ENCODE measurements at places on chromosomes 7 and 10.

DNA sequence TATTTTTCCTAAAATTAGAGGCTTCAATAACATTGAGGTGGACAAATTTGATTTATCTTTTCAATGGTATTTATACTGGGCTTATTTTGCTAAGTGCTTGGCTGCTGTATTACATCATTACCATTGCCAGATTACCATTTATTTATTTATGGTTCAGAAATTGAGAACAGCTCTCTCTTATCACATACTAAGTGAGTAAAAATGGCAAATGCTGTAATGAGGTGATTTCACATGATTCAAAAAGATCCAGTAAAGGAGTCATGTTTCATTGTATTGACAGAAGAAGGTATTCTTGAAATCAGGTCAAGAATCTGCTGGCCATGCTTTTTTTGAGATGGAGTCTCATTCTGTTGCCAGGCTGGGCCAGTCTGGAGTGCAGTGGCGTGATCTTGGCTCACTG is 322.6 kb downstream of the KIF20B start:
- DNase-seq = no peak

GRCh38 chr10:3213758-3214515 is 41.4 kb upstream of the PITRM1 start:
- DNase-seq = no peak

DNA sequence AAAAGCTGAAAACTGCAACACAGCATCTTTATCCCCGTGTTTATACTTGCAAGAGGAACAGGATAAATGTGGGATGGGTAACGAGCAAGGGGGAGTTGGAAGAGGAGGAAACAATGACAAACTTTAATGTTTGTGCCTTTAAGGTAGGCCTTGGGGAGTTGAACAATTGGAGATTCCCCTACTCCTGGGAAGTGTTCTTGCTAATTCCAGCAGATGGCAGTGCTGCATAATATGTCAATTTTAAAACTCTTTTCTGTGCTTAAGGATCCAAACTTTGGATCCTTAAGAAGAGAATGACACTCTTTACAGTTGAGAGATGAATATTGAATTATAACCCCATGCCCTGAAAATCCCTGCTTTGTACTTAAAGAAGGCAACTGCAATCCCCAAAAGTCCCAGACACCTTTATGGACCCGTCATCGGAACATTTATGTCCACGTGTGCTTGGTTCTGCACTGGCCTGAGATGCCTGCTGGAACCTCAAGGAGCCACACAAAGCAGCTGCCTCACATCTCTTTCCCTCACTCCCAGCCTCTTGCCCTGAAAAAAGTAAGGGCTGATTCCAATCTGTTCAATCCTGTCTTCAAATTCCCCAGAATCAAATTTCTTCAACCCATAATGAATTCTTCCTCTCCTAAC is 12.0 kb downstream of the IFIT5 start:
- peak; percentile 58 for DNase-seq

GRCh38 chr7:22113041-22113440 is 167.3 kb upstream of the CDCA7L start:
- DNase-seq = no peak

DNA sequence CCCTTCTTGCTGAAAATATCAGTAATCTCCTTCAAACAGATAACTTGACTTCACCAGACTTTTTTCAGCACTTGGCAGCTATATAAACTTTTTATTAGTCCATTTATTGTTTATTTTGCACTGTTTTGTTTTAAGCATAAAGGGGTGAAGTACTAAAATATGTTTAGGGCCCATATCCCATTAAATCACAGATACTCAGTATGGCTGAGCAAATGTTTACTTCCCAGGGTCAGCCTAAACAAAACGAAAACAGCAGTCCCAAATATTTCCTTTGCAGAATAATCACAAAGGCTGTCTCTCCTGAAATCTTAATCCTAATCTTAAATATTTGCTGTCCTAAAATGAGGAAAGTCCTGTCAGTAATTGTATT is 649.6 kb downstream of the TNS3 start:
- DNase-seq = no peak

DNA sequence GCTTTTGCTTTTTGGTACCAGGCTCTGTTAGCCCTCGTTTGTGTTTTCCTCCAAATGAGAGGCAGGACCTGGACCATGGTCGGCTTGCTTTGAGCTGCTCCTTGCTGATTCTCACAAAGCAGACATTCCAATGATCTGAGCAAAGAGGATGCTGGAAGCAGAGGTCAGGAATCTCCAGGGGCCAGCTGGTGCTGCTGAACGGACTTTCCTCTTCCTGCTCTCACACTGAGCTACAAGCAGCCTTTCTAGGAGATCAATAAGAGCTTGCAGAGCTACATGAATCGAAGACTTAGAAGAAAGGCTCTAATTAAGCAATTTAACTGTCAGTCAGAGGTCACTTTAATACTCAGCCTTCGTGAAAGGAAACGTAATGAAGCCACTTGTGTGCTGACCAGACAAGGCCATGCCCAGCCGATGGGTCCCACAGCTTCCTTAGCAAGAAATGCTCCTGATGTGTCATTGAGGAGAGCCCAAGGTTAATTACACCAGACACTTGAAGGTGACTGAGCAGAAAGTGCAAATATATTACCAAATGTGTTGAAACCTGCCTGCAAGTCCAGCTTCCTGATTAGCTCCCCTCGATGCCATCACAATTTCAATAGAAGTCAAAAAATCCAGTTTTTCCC is 151.3 kb upstream of the RSU1 start:
- peak; percentile 93 for DNase-seq

GRCh38 chr7:116731445-116732335 is 59.7 kb downstream of the MET start:
- no peak for DNase-seq

Measured in HT1080 (cell line).